SK-MEL-5 (cell line): ENCODE measurements at places on chromosomes 6 and 20.

DNA sequence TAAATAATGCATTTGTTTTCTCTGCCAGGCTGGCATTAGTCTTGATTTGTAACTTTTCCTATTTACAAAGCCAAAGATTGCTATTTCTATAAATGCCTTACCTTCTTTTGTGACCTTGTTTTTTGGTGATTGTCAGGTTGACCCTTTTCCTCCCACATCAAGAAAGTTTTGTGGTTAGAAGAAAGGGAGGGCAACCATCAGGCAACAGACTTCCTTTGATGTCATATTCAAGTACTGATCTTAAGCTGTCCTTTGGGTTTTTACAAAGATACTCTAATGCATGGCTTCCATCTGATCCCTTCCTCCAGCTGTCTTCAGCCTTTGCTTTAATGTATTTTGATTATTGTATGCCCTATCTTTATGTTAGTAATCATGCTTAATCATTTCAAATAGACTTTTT, 23.9 kb downstream of the RNF217 start:
- DNase-seq = no peak

DNA sequence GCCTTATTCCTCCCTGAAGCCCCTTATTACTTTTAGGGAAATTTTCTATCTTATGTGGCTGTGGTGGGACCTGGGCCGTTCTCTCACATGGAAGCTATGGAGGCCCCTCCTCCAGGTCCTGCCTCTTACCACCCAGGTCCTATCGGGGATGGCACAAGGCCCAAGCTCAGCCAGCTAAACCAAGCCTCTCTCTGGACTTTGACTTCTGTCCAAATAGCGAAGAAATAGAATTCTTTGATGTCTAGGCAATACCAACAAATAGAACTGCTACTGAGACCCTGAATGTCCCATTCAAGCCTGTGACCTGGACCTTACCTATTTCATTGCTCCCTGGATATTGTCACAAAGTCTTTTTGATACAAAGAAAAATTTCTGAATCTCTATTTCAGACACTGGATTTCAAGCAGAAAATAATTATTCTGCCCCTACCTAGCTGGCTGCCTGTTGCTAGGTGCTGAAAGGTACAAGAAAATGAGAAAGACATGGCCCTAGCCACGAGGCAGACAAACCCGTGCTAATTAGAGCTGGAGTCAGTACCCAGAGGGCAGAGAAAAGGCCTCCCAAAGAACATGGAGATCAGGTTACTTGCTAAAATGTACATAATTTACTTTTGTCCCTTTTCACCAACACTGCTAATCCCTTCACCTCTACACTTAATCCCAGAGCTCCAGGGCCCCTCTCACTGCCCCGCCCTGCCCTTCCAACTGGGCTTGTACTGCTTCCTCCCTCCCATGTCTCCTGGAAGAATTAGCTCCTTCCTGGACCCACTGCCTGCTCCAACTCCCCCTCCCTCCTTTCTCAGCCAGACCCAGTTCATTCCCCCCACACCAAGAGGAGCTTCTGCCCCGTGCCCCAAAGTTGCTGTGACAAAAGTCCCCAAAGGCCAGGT, 15.5 kb upstream of the NNAT start:
- no peak for DNase-seq

DNA sequence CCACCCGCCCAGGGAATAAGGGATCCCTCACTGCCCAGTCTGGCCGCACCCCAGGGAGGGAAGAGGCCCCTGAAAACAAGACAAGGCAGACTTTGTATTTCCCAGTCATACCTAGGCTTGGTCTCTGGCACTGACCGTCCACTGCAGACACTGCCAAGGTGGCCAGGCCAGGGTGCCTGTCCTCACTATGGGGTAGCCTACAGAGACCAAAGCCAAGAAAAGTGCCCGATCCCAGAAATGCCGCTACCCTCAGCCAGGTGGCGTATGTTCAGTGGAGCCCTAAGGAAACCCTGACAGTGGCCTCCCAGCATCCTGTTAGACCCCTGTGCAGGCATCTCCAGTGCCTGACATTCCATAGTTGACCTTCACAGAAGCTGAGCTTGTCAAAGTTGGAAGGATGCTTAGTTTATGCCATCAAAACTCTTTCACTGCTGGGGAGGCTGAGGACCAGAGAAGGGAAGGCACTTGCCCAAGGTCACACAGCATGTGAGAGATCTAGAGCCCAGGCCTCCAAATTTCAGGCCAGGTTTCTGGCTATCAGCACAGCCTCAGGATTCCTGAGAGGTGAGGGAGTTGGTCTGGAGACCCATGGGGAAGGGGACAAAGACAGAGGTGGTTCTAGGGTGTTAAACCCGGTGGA, 2.5 kb downstream of the SCRT2 start:
- peak; percentile 65 for DNase-seq

GRCh38 chr20:17849901-17850683, 118.5 kb downstream of the SNX5 start:
- DNase-seq = no peak

- no peak for DNase-seq
Observed at GRCh38 chr20:25040438-25040831, 17.5 kb downstream of the ACSS1 start.

- DNase-seq = peak; percentile 42
Observed at GRCh38 chr20:47400685-47401084, 44.2 kb upstream of the ZMYND8 start.

DNA sequence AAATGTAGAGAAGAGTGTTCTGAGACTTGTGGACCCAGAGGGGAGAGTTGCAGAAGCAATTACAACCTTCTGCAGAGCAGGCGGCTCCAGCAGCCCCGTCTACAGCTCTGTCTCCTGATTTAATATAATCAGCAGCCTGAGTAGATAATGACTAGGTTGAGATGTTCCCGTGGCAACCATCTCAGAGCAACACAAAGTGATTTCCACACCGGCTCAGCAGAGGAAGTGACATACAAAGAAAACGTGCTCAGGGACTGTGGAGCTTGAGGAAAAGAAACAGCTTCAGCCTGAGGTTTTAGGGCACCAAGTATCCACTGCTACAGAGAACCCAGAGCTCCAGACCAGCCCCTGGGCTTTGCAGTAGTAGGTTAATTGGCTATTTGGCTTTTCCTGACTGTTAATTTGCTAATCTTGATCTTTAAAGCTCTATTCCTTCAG, 136.4 kb downstream of the MTFR2 start:
- peak; percentile 25 for DNase-seq

DNA sequence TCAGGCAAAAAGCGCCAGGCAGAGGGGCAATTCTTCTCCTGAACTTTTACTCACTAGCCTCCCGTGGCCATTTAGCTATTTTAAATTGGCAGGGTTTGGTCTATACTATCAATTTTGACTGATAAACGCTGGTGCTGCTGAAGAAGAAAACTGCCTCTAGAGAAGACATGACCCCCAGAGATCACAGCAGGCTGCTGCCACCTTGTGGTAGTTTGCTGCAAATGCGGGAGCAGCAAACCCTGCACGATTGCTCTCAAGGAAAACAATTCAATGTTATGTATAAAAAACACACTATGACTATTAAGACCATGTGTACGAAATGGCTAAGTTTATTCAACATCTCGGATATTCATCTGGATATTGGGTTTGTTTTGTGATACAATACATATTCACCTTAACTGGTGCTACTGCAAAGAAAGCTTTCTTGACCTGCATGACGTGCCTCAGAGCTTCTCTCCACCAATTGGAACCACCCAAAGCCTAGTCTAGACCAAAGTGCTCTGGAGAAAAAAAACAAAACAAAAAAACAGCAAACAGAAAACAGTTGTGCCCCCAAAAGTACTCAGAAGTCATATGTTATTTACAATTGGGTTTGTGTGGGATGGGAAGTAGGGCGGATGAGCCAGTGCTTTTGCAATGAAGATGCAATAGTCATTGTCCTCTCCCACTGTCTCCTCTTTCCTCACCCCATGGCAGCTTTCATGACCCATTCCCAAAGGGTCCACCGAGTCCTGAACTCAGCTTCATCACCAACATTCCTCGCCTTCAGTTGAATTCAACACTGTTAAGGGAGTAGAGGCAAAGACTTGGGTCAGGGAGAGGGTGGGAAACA, 19.6 kb upstream of the IL17F start:
- DNase-seq = peak; percentile 71

DNA sequence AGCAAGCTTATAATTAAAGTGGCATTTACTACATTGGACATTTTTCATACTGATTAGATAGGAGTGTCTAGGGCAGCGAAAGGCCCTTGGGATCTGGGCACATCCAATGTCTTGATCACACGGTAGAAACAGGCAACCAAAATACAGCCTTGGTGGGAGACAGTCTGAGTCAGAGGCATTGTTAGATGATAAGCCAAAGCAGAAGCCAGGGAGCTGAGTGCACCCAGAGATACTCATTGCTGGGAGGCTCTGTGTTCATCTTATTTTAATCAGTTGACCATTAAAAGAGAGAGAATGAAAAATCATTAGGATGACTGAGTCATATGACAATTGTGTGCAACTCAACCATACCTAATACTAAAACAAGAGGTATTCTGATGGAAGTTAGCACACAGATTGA, 109.5 kb downstream of the LCA5 start:
- no peak for DNase-seq

- DNase-seq = no peak
Observed at GRCh38 chr20:2463616-2464365, 6.8 kb downstream of the SNRPB start.

GRCh38 chr20:43397147-43397546, 60.5 kb upstream of the SRSF6 start:
- no peak for DNase-seq

DNA sequence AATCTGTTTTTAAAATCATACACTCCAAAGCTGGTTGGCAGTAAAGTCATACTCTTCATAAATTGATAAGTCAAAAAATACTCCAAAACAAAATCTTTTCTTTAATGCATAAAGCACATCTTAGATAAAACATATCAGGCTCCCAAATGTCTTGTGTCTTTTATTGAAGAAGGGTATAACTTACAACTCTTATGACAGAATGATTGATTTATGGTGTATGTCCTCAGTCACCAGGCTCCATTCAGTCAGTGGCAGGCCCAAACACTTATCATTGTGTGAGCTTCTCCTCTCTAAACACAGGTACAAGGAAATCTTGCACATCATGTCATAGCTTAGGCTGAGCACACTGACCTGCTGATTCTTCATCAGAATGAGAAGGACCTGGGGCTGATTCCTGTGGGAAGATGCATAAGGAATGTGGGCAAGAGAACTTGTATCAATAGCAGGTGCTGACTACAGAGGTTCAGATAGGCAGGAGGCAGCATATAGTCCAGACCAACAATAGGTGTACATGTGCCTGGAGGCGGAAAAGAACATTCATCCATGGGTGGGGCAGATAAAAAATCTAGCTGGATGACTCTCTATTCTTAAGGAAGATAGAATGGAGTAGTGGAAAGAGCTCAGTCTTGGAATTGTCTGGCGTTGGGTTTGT, 1.9 kb downstream of the CALHM5 start:
- no peak for DNase-seq

GRCh38 chr6:27279513-27280063, 32.1 kb downstream of the PRSS16 start:
- DNase-seq = peak; percentile 33

DNA sequence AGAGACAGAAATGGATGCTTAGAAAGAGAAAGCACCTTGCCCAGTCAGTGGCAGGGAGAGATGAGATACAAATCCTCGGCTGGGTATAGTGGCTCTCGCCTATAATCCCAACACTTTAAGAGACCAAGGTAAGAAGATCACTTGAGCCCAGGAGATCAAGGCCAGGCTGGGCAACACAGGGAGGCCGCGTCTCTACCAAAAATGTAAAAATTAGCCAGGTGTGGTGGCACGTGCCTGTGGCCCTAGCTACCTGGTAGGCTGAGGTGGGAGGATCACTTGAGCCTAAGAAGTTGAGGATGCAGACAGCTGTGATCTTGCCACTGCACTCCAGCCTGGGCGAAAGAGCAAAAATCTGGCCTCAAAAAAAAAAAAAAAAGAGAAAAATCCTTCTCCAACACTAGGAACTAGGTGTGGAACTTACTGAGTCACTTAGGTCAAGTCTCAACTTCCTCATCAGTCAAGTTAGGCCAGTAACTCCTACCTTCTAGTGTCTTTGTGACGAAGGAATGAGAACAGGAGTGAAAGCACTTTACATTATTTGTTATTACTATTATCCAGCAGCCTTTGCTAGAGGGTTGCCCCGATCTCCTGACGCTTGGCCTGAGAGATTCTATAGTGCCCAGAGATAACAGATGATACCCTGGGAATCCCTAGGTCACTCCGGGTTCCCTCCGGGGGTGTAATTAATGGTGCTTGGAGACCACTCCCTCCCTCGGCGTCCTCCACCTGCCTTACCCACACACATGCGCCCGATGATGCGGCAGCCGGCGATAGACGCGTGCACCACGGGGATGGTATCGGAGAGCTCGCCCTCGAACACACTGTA, 918 bp downstream of the EIF6 start:
- no peak for DNase-seq

DNA sequence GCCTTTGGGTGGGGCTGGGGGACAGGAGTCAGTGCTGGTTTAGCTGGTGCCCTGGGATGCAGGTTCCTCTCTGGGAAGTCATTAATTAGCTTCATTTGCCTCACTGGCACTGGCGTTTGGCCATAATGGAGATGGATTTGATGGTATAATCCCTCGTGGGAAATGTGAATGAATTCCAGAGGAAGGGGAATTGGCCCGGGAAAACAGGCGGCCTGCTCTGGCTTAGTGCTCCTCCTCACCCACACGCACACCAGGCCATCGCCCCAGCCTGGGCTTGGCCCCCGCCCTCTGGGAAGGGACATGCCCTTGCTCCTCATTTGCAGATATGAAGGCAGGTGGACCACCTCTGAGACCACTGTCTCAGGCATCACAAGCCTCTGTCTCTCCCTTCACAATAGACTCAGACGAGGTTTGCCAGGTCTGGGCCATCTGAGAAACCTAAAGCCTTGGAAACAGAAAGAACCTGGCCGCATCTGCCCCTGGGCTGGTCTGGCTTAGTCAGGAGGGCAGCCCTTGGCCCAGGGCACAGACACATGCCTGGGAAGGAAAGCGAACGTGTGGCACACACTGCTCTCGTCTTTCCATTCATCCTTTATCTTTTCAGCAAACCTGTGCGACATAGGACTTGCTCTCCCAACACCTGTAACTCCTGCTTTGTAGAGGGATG, 199.2 kb upstream of the CDH4 start:
- DNase-seq = no peak

DNA sequence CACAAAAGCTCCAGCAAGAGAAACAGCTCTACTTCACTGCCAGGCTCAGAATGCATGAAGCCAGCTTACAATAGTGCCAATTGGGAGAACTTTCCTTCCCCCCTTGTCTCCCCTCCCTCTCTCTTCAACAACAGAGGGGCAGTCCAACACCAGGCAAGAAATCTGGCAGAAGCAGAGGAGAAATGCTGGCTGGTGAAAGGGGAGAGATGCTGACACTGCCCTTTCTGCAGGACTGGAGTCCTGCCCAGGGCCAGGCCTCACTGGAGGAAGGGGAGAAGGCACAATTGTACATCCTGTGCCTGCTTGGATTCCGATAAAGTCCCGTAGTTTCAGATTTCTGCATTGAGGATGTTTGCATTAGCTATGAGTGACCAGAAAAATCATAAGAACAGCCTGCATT, 148.6 kb downstream of the LRRC1 start:
- no peak for DNase-seq
